ENCODE measurements at places on chromosomes 6 and 20. TPM values are rescaled to one million over a fixed set of nuclear protein-coding genes. Genes with fewer than 3 reads are reported as not detected.

DNA sequence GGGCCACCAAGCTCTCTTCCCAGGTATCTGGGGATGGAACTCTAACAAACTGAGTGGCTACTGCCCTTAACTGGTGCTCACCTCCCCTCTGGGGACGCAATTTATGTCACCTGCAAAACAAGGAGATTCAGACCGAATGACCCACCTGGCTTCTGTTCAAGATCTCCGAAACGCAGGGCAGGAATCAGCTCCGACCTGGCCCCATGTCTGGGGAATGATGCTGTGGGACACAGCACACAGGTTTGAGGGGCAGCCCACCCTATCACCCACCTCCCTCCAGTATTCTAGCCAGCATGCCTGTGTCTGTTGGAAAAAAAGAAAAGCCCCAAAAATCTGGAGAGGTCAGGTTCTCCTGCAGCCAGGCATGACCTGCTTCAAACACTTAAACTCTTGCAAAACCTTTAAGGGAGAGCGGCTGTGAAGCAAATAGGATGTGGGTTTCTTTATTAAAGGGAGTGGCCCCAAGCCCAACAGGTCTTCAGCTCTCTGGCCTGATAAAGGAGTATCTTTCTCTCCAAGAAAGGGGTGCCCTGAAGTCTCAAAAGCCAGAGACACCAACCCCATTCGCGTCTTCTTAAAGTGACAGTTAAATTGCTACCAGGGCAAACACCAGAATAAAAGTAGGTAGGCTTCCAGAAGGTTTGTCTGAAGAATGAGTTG is 6.4 kb downstream of the PREX1 start:
- DNase-seq: no peak

DNA sequence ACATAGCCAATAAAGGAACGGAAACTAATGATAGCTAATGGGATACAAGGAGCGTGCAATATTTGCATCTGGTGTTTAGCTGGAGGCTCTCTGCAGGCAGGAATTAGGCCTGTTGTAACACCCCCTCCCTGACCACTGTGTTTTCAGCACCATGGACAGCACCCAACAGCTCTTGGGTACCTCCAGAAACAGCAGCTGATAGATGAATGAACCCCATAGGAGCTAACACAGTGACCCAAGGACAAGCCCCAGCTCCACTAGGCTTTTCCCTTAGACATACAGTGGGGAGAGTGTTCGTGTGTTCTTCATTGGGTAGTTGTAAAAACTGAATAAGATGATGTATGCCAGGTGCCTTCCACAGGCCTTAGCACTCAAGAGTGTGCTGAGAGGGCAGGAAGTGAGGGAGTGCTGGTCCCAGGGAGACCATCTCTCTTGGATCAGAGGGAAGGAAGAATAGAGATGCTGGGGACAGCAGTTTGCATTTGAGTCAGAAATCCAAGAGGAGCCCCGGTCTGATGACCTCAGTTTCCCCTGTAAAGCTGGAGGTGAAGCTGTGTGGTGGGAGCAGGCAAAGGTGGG is 161.3 kb downstream of the PHACTR3 start:
- DNase-seq: no peak

DNA sequence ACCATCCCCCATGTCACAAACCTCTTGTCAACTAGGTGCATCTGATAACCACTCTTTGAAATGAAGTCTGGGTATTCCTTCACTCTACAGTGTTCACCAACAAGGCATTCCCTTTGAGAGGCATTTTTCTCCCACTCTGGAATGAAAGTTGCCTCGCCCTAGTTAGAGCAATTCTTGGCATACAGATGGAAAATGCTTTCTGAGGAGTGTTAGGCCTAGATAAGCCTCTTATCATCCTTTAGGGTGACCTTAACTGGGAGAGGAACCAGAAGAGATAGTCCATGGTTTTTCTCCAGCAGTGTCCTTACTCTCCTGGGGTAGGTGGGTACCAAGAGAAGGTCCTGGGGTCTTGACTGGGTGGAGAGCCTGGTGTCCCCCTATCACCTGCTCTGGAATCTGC is 14.8 kb downstream of the CLIC5 start:
- no peak for DNase-seq

Gene HSPA12B
- total RNA-seq: 15.7 TPM

- DNase-seq: no peak
Measured at GRCh38 chr6:105258816-105259215, 79.0 kb upstream of the POPDC3 start.
